Germinal center (tissue), 1 donor: ENCODE measurements at places on chromosomes 13 and 19.

DNA sequence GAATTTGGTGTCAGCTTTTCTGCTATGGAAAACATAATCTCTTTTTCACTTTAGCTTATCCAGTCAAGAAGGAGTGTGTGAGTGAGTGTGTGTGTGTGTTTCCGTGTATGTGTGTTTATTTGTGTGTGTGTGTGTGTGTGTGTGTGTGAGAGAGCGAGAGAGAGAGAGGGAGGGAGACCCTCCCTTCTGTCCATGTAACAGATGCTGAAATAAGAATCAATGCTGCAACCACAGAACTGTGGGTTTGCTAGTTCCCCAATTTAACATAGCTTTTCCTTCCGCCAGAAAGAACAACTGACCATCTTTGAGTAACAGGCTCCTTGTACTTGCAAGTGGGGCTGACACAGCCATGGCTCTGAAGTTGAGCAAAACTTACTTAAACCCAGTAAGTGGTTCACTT is 5.2 kb downstream of the LCP1 start:
- DNase-seq = peak; percentile 10

DNA sequence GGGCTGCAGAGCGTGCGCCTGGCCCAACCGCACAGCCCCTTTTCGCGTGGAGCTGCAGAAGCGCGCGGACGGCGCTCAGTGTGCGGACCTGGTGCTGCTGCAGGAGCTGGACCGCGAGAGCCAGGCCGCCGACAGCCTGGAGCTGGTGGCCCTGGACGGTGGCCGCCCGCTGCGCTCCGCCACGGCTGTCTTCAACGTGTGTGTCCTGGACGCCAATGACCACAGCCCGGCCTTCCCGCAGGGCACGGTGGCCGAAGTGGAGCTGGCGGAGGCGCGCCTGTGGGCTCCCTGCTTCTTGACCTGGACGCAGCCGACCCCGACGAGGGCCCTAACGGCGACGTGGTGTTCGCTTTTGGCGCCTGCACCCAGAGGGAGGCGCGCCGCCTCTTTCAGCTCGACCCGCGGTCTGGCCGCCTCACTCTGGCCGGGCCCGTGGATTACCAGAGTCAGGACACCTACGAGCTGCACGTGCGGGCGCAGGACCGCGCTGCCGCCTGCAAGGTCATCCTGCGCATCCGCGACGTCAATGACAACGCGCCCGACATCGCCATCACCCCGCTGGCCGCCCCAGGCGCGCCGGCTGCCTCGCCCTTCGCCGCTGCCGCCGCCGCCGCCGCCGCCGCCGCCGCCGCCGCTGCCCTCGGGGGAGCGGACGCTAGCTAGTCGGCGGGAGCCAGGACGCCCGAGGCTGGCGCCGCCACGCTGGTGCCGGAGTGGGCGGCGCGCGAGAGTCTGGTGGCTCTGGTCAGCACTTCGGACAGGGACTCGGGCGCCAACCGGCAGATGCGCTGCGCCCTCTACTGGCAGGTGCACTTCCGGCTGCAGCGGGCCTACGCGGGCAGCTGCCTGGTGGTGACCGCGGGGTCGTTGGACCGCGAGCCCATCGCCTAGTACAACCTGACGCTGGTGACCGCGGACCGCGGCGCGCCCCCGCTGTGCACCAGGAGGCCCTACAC is 172.2 kb downstream of the OLFM4 start:
- DNase-seq = peak; percentile 6

DNA sequence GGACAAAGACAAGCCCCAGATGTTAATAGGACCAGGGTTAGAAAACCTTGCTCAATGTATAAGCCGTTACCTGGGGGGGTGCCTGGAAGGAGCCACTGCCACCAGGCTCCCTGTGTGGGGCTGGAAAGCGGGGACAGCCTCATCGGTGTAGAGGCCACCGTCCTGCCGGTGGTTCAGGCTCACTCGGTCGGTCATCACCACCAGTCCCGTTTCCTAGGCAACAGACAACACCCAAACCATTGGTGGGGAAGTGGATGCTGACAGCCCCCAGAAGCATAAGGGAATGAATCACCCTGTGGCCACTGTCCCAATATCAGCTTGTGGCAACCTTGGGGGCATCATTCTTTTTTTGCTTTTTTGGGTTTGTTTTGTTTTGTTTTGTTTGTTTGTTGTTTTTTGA is 55.8 kb downstream of the CPAMD8 start:
- DNase-seq = no peak

DNA sequence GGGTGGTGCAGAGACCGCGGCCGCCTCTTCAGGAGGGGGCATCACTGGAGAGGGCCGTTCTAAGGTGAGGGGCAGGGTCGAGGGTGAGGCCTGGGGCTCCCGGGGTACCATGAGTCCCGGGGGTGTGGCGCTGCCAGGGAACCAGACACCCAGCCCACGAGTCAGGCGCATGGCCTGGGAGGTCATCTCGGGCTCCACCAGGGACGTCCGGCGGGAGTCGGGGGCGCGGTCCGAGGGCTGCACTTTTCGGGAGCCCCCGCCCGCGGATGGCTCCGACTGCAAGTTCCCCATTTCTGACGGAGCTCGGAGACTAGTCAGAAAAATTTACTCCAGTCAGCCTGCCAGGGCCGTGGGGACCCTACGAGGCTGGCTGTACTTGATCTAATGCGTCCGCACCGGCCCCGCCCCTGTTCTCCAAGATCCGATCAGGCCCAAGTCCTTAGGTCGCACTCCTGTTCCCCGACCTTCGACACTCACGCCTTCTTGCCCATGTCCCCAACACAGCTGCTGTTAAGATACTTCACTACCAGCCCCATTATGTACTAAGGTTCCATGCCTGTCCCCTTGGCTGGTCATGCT is 774 bp downstream of the GGN start:
- peak; percentile 40 for DNase-seq

DNA sequence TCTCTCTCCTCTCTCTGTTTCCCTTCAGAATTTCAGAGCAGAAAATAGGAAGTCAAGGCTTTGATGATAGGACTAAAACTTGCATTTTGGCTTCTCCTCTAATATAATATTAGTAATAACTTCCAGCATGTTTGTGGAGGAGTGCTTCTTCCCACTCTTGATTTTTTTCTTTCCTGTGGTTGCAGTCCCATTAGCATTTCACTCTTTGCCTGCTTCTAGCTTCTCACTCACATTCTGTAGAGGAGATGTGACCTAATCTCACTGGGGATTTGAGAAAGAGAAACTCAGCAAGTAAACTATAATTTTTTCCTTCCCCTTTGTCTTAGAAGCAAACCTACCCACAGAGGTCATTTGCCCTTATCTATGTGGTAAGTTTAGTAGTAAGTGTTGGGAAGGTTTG is 169.4 kb upstream of the HTR2A start:
- DNase-seq = no peak

GRCh38 chr13:91946498-91947070 is 548.2 kb downstream of the GPC5 start:
- no peak for DNase-seq

GRCh38 chr13:51761643-51762350 is 42.2 kb downstream of the DHRS12 start:
- DNase-seq = no peak

DNA sequence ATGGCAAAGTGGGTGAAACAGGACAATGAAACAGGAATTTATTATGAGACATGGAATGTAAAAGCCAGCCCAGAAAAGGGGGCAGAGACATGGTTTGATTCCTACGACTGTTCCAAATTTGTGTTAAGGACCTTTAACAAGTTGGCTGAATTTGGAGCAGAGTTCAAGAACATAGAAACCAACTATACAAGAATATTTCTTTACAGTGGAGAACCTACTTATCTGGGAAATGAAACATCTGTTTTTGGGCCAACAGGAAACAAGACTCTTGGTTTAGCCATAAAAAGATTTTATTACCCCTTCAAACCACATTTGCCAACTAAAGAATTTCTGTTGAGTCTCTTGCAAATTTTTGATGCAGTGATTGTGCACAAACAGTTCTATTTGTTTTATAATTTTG is 8.6 kb downstream of the CLN5 start:
- no peak for DNase-seq

DNA sequence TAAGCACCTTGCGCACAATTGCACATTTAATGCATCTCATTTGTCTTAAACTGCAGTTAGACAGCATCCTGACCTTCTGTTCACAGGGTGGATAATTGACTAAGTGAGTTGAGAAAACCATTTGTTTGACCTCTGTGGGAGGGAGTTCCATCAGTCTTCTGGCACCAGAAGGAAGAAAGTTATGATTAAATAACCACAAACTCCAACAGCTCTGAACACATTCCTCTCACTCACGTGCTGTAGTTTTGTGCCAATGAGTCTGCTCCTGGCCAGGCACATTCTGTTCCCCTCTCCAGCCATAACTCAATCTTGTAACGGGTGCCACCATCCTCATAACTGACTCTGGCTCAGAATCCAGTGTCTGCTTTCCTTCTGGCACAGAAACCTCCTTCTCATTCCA is 817.2 kb downstream of the SLITRK1 start:
- DNase-seq = no peak

- no peak for DNase-seq
Observed at GRCh38 chr13:95920485-95920884, 132.7 kb downstream of the UGGT2 start.

DNA sequence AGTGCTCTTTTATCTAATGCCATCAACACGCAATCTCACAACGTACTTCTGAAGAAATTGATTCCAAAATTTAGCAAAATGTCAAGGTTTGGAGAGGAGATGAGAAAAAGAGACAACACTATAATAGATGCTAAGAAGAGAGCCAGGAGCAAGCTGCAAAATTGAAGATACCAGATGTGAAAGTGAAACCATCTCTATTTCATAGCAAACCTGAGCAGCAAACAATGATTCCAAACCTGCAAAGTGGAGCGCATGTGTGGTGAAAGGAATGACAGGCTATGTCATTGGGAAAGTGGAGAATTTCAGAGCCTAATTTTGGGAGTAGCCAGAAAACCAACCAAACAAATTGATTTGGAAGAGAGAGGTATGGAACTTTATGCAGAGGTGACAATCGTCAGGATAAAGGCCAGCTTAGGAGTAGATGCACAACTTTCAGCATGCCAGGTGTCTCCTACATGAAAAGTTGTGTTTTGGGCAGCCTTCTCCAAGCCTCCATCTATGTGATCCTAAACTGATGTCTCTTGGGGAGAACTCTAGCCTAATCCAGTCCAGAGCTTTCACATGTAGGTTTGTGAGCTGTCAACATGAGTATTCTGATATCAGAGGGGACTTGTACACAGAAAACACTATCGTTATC is 158.4 kb upstream of the FNDC3A start:
- DNase-seq = no peak

GRCh38 chr19:53389571-53389970 is 5.4 kb upstream of the ZNF765 start:
- DNase-seq = no peak

- DNase-seq = no peak
Observed at GRCh38 chr13:92491839-92492238, 734.8 kb upstream of the GPC6 start.

DNA sequence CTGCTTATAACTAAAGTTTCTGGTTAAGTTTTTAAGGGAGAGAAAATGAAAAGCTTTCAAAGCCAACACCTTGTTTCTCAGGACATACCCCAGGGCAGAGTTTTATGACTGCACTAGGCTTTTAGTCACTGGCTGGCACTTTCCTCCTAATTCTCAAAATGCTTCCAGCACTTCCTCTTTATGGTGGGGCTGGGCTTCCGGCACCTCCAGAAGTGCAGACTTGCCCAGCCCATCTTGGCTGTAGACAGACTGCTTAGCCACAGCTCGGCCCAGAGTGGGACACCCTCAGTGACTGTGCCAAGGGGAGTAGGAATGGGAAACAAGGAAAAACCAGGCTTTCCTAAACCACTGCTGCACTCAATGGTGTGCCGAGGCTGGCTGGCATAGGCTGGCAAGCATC is 23.2 kb upstream of the GTF3A start:
- DNase-seq = peak; percentile 23

GRCh38 chr13:97279913-97280312 is 57.8 kb downstream of the MBNL2 start:
- DNase-seq = no peak

GRCh38 chr19:29831686-29832085 is 19.9 kb downstream of the CCNE1 start:
- DNase-seq = no peak

- DNase-seq = no peak
Observed at GRCh38 chr19:47322058-47322457, 9.9 kb upstream of the C5AR2 start.

- no peak for DNase-seq
Observed at GRCh38 chr13:49821216-49822009, 28.9 kb upstream of the KPNA3 start.

DNA sequence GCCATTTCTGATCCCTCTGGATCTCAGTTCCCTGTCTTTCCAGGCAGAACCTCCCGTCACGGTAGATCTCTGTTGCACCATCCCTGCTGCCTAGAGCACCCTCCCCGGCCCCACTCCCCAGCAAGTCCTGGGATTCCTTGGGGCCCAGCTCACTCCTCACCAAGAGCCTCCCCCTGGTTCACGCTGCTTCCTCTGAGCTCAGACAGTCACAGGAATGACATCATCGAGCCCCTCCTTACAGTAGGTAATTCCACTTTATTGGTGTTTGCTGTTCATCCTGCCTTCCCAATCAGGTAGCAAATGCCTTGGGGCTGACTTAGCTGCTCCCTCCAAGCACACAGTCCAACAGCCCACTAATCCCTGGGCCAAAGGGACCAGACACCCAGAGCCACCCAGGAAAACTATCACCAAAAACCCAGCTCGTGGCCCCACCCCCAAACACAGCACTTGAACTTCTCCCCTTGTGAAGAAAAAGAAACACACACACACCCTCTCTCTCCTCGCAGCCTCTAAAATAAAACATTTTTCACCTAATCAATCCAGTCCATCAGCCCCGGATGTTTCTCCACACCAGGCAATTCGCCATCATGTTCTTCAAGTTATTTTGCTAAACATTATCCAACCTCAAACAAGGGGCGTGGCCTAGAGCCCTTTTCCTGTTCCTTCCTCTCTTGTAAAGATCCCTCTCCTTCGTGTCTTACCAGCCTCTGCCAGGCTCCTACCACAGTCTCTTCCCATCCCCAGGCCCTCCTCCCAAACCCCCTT is 2.5 kb downstream of the NAPA start:
- DNase-seq = no peak

GRCh38 chr13:77863144-77863543 is 55.5 kb downstream of the EDNRB start:
- no peak for DNase-seq

DNA sequence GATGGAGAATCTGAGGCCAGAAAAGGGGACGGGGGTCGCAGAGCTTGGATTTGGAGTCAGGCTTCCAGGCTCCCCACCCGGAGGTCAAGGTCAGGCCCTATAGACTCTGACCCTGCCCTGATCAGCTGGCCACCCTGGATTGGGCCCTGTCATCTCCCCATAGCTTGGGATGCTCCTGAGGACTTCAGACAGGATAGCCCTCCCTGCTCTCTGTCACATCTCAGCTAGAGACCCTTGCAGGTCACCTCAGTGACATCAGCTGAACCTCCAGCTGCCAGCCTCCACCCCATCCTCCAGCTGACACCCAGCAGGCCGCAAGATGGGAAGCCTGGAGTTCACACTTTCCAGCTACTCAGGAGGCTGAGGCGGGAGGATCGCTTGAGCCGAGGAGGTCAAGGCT is 2.8 kb upstream of the TPM4 start:
- no peak for DNase-seq
